Stimulated activated CD8-positive, alpha-beta memory T cell treated with anti-CD3 and anti-CD28 coated beads, Interleukin-4, amount 100 ng/mL, for 48 hours (primary cell): ENCODE measurements at places on chromosomes 4 and X.

DNA sequence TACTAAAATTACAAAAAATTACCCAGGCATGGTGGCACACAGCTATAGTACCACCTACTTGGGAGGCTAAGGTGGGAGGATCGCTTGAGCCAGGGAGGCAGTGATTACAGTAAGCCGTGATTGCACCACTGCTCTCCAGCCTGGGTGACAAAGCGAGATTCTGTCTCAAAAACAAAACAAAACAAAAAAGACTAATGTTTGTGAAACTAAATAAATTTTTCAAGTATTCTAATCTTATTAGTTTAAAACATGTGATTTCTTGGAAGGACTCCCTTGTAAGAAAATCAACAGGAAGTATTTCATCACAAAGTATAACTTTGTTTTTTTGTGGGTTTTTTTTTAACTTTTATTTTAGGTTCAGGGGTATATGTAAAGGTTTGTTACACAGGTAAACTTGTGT lies 89.6 kb downstream of the EGF start:
- DNase-seq: no peak

- DNase-seq: no peak
These were observed 16.5 kb upstream of the MXRA5 start for GRCh38 chrX:3362956-3363355.

DNA sequence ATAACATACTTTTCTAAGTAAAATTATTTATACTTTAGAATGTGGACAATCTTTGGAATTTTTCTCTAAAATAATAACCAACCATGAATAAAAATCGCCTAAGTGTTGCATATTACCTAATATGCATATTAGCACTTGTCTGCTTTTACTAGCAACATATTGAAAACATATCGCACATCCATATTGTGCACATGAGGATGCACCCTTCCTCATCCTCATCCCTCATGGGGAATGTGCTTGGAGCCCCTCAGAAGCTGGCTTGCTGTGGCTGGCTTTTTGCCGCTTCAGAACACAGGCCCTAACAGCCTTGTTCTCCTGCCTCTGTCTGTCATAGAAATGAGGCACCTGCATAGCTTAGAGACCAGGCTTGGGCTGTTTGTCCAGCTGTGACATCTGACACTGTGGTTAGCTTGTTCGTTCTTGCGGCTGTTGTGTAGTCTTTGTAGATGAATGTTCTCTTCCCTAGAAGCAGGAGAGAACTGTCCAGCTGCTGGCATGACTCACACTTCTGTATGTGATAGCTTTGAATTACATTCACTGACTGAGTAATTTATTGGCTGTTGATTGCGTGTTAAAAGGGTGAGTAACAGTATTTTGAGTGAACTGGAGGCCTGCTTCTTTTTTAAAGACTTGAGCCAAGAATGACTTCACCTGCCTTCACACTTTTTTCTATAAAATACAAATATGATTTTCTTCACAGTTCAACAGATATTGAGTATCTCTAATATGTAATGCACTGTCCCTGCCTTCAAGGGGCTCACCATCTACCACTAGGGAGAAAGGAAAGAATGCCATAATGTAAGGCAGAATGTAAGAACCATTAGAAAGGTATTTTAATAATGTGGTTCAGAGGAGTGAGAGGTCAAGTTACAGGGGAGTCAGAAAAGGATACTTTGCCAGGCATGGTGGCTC lies 81.9 kb downstream of the HMGB2 start:
- DNase-seq: peak; percentile 26

DNA sequence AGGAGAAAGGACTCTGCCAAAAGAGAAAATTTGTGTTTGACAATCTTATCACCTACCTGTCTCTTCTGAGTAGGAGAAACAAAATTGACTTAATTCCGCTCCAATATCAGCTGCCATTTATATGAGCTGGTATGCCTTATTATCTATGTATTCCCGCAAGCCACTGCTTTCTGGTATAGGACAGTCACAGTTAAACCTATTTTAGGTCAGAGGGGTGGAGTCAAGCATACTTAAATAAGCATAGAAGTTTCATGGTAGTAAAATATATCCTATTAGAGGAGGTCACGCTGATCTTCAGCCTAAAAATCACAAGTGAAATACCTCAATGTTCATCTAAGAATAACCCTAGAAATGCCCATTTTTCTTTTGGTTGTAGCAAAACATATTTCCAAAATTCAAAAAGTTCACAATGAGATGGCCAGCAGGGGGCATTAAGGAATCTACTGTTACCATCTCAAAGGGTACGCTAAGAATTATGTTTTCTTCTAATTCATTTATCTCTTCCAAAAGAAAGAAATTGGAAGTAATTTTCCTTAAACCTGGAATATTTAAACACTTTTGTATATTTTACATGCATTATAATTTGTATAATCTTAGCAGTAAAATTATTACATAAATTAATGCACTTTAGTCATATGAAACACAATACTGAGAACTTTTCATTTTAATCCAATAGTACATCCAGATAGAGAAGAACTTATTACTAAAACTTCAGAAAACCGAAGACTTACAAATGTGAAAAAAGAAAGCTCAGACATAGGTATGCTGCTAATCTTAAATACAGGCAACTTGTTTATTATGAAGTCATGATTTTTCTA lies 10.5 kb downstream of the PPAT start:
- no peak for DNase-seq

- DNase-seq: no peak
These were observed 189.8 kb downstream of the PPP3CA start for GRCh38 chr4:101157415-101158133.

DNA sequence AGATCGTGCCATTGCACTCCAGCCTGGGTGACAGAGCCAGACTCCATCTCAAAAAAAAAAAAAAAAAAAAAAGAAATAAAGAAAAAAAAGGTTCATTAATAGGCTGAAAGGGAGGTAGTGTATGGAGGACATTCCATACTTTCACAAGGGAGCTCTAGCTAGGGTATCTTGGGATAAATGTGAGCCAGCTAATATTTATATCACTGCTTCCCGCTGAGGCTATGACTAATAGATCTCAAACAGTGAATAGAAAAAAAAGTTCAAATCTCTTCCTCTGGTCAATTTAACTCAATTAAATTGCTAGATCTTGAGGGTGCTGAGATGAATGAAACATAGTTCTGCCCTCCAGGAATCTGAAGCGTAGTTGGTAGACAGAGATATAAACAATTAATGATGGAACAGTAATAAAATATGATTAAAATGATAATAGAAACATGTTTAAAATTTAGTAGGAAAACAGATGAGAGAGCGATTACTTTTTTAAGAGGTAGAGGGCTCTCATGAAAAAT lies 55.7 kb upstream of the SHISA3 start:
- no peak for DNase-seq

GRCh38 chr4:21555083-21555482 lies 393.5 kb downstream of the KCNIP4 start:
- DNase-seq: no peak

- no peak for DNase-seq
These were observed 99.8 kb downstream of the KLHL8 start for GRCh38 chr4:87120411-87121162.

- no peak for DNase-seq
These were observed 61.2 kb upstream of the AFAP1 start for GRCh38 chr4:8000721-8001491.

- no peak for DNase-seq
These were observed 638.3 kb upstream of the GRIA3 start for GRCh38 chrX:122545778-122546177.

- DNase-seq: no peak
These were observed 172.2 kb upstream of the CXCL13 start for GRCh38 chr4:77433418-77433733.

DNA sequence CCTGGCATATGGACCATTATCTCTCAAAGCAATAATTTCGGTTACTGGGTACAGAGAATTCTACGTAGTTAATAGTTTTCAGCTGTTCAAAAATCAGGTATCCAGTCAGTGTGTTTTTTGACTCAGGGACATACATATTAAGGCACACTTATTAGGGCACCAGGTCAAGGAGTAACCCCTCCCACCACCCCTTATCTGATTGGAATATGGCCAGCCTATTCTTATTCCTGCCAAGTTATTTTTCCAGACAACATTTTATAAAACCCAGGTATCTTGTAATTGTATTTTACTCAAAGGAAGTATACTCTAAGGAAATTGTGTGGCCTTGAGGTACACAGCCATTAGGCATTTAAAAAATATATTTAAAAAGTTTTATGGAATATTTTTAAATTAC lies 4.3 kb downstream of the ZFX start:
- DNase-seq: no peak

DNA sequence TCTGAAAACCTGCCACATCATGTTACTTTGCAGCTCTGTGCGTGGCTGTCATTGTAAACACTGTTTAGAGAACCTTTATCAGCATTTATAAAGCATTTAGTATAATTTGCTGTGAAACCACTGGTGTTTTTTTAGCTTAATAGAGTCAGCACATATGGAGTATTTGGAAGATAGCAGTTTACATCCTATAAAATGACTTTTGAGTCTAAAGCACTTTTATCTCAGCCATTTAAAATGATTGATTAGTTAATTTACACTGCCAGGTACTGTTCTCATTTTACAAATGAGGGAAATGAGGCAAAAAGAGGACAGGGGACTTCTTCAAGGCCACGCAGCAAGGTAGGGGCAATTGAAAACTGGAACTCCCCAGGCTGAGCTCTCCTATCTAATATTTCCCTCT lies 181.7 kb downstream of the FRMPD4 start:
- DNase-seq: no peak

- DNase-seq: no peak
These were observed 193.8 kb upstream of the BCOR start for GRCh38 chrX:40291553-40291952.

DNA sequence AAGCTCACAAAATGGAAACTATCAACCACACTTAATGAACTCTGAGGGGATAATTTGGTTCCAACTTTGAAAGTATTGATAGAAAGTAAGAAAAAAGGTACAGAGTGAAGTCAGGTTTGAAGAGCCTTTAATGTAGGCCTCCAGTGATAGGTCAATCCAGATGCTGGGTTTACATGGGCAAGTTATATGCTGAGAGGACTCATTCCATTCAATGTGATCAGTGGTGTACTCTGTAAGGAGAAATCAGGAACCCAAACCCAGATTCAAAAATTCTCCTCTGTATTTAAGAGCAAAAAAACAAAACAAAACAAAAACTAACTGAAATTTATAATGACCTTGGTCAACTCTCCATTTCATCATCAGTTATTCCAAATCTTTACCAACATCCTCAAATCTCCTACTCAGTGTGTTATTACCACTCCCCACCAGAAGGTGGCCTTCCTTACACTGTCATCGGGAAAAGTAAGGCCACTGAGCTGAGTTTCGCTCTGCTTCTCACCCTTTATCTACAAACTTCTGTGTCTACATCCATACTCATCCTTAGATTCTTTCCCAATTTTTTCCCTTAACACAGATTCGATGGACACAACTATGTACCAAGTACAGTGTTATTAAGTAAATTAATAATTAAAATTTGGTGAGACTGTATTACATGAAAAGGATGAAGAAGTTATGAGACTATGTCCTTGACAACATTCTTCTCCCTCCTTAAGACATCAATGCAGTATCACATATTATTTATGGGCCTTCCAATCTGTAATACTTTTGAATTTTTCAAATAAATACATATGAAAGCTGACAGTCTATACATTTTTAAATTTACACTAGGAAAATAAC lies 88.3 kb downstream of the ZAR1 start:
- peak; percentile 49 for DNase-seq

GRCh38 chrX:23887451-23887850 lies 20.3 kb downstream of the APOO start:
- no peak for DNase-seq

DNA sequence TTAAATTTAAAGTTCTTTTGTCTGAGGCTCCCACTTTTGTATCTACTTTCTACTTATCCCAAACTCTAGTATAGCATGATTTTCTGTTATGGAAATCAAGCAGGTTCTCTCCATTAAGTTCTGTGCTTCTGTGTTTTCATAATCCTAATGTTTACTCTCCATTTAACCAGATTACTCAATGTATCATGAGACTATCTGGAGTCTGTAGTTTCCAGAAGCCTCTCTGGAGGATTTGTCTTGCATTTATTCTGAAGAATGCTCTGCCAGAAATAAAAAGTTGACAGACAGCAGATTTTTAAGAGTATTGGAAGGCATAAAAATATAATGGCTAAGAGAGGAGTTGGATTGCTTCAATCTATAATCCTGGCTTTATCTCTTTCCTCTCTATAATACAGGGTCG lies 39.2 kb upstream of the PLS3 start:
- DNase-seq: no peak

GRCh38 chr4:164154416-164154815 lies 599.5 kb upstream of the SMIM31 start:
- no peak for DNase-seq

- no peak for DNase-seq
These were observed 6.8 kb upstream of the MOB1B start for GRCh38 chr4:70895405-70895804.

GRCh38 chr4:48949518-48950219 lies 36.4 kb upstream of the CWH43 start:
- no peak for DNase-seq

GRCh38 chrX:146243041-146243440 lies 425.4 kb downstream of the SLITRK2 start:
- no peak for DNase-seq

DNA sequence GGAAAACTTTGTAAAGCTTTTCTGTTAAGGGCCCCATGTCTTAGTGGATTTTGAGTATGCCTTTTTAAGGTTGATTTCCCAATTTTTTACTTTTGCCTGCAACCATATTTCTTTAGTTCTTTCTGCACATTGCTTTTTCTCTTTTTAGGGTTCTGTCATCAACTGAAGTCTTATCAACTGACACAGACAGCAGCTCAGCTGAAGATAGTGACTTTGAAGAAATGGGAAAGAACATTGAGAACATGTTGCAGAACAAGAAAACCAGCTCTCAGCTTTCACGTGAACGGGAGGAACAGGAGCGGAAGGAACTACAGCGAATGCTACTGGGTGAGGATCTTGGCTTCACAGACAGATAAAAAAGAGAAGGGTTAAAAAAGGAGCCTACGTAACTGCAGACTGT lies 27.8 kb downstream of the TAF1 start:
- no peak for DNase-seq

GRCh38 chrX:139639253-139639652 lies 68.7 kb downstream of the MCF2 start:
- no peak for DNase-seq
